ENCODE measurements at places on chromosomes 2 and 18.

GRCh38 chr2:156340804-156341451 is 8.4 kb upstream of the NR4A2 start:
- peak; percentile 19 for DNase-seq

GRCh38 chr2:98568161-98568956 is 40.0 kb downstream of the COA5 start:
- DNase-seq, result peak; percentile 7

DNA sequence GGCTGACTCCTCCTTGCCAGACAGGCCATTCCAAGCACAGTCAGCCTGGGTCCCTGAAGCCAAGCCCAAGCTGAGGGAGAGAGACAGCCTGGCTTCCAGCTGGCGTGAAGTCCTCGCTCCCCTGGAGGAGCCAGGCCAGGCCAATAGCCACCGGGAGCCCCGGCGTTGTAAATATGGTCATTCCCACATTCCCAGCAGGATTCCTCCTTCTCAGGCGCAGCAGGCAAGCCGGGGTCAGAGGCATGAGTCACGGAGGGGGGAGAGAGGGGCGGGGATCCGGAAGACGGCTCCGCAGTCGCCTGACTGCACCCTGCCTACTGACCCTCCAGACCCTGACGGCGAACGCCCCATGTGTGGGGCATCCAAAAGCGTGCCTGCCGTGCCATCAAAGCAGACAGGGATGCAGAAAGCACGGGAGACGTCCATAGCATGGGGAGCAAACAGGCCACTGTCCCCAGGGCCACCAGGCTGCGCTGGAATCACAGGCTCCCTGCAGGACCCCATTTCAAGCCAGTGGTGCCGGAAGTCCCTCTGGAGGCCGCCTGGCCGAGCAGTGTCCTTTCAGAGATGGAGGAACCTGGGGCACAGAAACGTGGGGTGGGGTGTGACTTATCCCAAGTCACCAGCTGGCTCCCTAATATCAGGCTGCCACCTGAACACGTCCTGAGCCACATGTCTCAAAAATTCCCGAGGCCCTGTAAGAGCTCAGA is 48.2 kb downstream of the TWIST2 start:
- DNase-seq, result peak; percentile 94

GRCh38 chr2:200443376-200443775 is 66.5 kb downstream of the KCTD18 start:
- no peak for DNase-seq

DNA sequence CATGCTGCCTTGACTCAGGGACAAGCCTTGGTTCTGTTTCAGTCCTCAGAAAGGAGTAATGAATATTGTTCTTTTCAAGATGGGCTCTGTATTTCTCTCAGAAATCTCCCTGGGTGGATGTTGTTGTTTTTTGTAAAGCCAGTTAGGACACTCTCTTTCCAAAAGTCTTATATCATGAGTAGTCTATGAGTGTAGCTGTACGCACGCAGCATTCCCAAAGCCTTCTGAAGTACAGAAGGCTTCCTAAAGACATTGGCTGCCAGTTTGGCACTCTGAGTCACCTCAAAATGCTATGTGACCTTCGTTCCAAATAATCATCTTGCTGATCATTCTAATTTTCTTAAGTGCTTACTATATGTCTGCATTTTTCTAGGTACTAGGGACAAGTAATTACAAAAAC is 16.7 kb upstream of the GTF2A1L start:
- peak; percentile 79 for DNase-seq

- peak; percentile 88 for DNase-seq
Observed at GRCh38 chr2:32711219-32711618, 83.4 kb downstream of the TTC27 start.

DNA sequence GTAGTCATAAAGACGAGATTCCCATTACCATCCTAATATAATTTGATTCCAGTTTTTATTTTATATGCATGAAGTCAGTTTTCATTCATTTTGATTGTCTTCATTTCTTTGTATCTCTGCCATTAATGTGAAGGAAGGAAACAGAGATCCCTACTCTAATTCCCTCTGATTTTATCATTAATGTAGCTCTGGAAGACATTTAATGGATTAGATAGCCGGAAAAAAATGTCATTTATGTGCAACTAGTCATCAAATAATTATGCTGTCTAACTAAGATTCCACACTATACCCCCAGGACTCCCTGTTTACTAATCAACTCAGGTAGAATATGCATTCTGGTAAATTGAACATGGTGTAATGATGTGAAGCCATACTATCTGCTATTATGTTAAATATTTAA is 19.9 kb downstream of the RHBDD1 start:
- no peak for DNase-seq

DNA sequence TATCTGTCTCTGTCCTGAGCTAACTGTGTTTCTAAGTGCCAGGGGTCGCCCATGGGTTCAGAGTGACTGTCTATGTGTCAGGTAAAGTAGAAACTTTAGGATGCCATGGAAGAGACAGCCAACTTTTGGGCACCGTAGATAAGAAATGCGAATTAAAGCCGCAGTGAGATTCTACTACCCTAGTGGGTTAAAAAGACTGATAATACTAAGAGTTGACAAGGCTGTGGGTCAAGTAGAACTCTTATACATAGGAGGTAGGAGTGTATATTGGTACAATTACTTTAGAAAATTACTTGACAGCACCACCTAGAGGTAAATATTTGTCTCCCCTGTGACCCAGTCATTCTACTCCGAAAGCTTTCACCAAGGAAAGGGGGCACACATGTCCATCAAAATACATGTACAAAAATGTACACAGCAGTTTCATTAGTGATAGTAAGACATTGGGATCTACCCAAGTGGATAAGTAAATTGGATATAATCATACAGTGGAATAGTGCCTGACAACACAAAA is 371.3 kb downstream of the SLC4A3 start:
- DNase-seq, result no peak

GRCh38 chr18:55593888-55594287 is 5.9 kb upstream of the TCF4 start:
- DNase-seq, result peak; percentile 17

DNA sequence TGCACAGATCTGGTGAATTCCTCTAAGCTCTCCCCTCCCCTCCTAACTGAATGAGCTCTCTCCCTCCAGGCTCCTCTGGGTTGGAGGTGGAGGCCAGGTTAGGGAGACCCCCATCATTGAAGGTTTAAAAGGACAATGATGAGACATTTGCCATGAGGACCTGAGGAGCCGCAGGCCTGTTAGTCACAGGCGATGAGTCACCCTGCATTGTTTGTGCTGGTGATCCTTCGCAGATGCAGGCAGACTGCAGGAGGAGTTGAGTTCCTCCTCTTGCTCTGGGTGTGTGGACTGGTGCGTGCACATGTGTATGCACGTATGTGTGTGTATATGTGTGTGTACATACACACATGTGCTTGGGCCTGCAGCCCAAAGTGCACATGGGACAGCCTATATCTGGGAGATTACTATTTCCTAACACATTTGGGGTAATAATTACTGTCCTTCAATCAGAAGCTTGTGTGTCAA is 42.0 kb downstream of the MCFD2 start:
- DNase-seq, result peak; percentile 97

GRCh38 chr2:4353668-4354067 is 650.3 kb downstream of the DCDC2C start:
- DNase-seq, result no peak

GRCh38 chr2:136121204-136121910 is 3.4 kb upstream of the CXCR4 start:
- DNase-seq, result no peak

DNA sequence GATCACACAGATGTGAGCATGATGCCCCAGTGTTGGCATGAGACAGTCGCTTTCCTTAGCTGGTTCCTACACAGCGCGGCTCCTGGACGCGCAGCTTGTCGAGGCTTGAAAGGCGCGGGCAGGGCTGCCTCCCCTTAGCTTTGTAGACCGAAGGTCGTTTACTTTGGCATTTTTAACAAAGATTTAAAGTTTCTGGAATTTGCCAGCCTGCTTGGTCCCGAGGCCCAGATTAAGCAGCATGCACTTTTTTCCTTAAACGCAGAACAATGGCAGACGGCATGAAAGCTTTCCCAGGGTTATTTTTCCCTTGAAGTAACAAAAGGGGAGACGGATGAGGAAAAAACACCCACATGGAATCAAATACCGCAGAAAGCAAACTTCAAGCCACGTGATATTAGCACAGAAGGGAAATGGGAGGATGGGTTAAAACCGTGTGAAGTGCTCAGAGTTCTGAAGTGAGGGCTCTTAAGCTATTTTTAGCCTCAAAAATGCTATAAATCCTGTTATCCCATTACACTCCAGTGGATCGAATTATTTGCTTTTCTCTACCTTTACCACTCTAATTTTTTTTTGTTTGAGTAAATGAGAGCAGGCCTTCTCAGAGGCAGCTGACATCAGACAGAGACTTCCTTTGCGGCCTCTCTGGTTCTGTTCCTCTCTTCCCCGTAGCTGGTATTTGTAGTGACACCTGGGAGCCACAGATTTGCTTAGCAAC is 55.7 kb downstream of the NPAS2 start:
- peak; percentile 58 for DNase-seq

DNA sequence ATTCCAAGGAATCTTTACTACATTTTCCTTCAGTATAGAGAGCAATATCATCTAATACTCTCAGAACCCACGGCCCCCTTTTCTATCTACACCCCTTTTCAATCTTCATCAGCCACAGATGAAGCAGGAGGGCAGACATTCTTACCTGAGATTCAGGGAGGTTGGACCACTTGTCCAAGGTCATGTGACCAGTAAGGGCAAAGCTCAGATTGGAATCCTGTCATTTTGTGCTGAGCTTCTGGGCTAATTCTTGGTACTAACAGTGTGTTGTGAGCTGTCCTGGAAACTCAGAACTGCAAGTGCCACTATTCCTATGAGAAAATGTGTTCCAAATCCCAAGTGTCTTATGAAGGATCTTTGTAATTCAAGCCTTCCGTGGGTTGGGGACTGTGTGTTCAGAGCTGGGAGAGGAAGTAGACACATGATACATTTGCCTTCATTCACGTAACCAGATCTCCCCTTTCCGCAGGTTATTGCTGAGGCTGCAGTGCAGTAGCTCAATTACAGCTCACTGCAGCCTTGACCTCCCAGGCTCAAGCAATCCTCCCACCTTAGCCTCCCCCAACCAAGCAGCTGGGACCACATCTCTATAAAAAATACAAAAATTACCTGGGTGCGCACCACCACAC is 3.3 kb downstream of the CHRNA1 start:
- DNase-seq, result no peak

Data from fibroblast of skin of back (primary cell).